ENCODE measurements at places on chromosomes 13 and 19. TPM values are rescaled to one million over a fixed set of nuclear protein-coding genes. Genes with fewer than 3 reads are reported as not detected.
A peak's percentile ranks its signal among the peaks of the same experiment; 100 is the strongest.

- H3K4me3 ChIP-seq, result peak overlapping the region; percentile 81
- H3K36me3 ChIP-seq, result peaks cover 12% of the 10 kb centered on the region
- peak overlapping the region; percentile 91 for H3K27ac ChIP-seq
- H3K27me3 ChIP-seq, result no peaks in the 10 kb centered on the region
- peaks cover 59% of the 10 kb centered on the region for H3K4me1 ChIP-seq
Observed at GRCh38 chr13:46340631-46341111, 46.4 kb downstream of the RUBCNL start.

KCNJ14 gene
- 2.1 TPM for total RNA-seq

PDS5B gene
- 46.9 TPM for total RNA-seq

DNA sequence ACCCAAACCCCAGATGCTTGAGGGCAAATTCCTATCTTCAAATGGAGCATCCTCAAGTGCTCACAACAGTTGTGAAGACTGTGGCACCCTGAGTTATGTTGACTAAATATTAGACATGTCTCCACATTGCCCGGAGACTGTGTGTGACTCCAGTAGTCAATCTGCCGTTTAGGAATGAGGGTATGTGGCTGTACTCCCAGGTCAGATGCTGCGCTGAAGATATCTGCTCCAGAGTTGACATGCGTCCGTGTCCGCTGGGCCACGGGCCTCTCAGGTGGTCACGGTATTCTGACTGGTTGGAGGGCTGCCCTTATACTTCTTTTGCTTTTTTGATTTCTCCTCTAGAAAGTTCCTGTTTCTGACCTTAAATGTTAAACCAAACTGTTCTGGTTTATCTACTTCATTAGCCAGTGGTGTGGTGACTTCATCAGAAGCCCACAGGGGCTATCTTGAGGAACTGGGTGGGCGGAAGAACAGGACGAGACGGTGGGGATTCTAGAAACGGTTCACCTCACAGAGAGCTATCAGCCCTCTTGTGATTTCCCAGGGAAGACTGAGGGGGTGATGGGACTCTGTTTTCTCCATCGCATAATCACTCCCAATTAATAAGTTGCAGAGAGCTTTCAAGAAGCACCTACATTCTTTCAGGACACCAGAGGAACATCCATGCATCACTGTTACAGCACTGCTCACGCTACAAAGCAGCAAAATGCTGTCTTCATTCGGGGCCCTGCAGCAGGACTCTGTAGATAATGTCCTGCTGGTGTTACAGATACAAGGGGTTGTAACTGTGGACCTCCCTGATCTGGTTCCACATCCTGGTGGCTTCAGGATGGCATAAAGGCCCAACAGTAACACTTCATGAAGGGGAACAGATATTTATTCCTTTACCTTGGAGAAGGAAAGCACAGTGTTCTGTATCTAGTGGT is 1.3 kb upstream of the LCP1 start:
- H3K36me3 ChIP-seq, result peaks cover 24% of the 10 kb centered on the region
- peaks cover 60% of the 10 kb centered on the region for H3K4me1 ChIP-seq
- no peaks in the 10 kb centered on the region for H3K27me3 ChIP-seq
- peak overlapping the region; percentile 92 for H3K27ac ChIP-seq

GRCh38 chr13:20475927-20476691 is 49.5 kb downstream of the CRYL1 start:
- H3K36me3 ChIP-seq, result no peaks in the 10 kb centered on the region
- H3K4me1 ChIP-seq, result peaks cover 20% of the 10 kb centered on the region
- DNase-seq, result peak; percentile 65
- peak overlapping the region; percentile 69 for H3K4me3 ChIP-seq

DNA sequence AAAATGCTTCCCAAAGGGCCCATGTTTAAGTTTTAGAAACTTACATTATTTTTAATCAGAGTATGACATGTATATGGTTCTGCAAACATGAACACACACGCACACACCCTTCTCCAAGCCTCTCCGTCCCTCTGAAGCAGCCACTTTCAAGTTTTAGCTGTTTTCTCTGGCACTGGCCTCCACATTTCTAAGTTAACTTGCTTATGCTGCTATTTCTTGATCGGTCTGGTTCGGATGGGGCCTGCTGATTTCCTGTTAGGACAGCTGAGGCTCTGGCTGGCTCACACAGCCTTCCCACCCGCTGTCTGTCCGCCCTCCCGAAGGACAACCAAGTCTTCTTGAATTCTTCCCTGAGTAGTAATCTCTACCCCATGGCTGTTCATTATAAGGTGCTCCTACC is 4.4 kb downstream of the SPC24 start:
- no peak overlapping the region for H3K4me3 ChIP-seq
- no peak for DNase-seq
- H3K4me1 ChIP-seq, result peaks cover 11% of the 10 kb centered on the region
- no peaks in the 10 kb centered on the region for H3K36me3 ChIP-seq
- no peak overlapping the region for H3K27ac ChIP-seq
- H3K27me3 ChIP-seq, result no peaks in the 10 kb centered on the region

GRCh38 chr13:25578526-25578925 is 206.8 kb downstream of the ATP8A2 start:
- no peaks in the 10 kb centered on the region for H3K4me1 ChIP-seq
- DNase-seq, result no peak
- no peak overlapping the region for H3K27ac ChIP-seq
- H3K4me3 ChIP-seq, result no peak overlapping the region

GRCh38 chr13:101412076-101412475 is 4.2 kb downstream of the NALCN start:
- H3K27me3 ChIP-seq, result peaks cover 6% of the 10 kb centered on the region
- H3K4me1 ChIP-seq, result no peaks in the 10 kb centered on the region
- DNase-seq, result no peak
- no peaks in the 10 kb centered on the region for H3K36me3 ChIP-seq
- H3K4me3 ChIP-seq, result no peak overlapping the region
- no peak overlapping the region for H3K27ac ChIP-seq

DNA sequence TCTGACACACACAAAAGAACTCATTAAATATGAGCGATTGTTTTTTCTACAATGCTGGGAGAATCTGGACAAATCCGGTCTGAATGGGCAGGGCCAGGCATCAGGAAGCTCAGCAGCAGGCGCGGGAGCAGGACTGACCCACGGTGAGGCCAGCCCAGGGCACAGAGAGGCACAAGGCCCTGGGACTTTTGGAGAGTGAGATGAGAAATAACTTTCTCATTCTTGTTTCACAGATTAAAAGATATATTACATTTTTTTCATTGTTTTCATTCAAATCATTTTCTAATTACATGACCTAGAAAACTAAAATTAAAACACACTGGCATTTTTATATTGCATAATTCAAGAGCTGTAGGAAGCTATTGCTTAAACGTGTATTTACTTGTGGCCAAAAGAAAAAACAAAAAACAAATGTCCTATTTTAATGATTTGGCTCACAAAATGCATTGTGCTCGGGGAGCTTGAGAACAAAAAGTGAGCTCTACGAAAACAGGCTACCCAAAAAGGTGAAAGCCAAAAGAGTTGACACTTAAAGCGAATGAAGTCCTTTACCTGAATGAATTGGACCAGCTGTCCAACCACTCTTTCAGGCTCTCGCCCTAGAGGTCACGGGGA is 133.1 kb downstream of the TNFRSF19 start:
- H3K27ac ChIP-seq, result no peak overlapping the region
- H3K36me3 ChIP-seq, result no peaks in the 10 kb centered on the region
- H3K4me1 ChIP-seq, result no peaks in the 10 kb centered on the region
- no peak overlapping the region for H3K4me3 ChIP-seq

NUMBL gene
- 13.9 TPM for total RNA-seq

KIR2DL1 gene
- 19.5 TPM for total RNA-seq

DNA sequence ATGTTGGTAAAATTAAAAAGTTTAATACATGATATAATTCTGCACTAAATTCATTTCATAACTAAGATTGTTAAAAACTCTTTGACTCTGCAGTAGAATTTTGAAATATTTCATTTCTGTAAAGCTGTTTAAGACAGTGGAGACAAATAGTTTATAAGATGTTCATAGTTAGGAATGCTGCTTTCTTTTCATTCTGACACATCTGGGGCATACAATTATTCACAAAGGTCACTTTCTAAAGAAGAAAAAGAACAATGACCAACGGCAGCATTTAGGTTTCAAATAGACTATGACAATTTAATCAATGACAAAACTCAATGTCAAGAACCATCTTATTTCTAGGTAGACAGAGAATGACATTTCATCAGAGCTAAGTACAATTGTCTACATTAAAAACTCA is 1422.1 kb downstream of the PCDH9 start:
- H3K27ac ChIP-seq, result no peak overlapping the region
- no peaks in the 10 kb centered on the region for H3K4me1 ChIP-seq
- no peaks in the 10 kb centered on the region for H3K27me3 ChIP-seq
- no peak overlapping the region for H3K4me3 ChIP-seq
- DNase-seq, result no peak
- H3K36me3 ChIP-seq, result no peaks in the 10 kb centered on the region

DNA sequence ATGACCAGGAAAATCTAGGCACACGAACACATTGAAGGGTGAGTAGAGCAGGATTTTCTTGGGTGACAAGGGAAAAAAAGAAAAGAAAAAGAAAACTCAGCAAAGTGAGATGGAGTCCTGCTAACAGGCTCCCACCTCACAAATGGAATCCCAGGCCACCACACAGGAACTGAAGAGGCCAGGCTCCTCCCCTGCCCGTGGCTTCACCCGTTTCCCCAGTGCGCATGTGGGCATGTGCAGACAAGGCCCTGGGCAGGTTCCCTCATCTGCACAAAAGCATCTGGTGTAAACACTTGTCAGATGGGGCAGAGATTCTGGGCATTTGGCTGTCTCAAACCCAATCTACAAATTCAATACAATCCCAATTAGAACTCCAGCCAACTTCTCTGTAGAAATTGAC is 24.5 kb downstream of the CFAP97D2 start:
- no peaks in the 10 kb centered on the region for H3K27me3 ChIP-seq
- no peaks in the 10 kb centered on the region for H3K36me3 ChIP-seq
- H3K4me3 ChIP-seq, result no peak overlapping the region
- no peak overlapping the region for H3K27ac ChIP-seq
- no peak for DNase-seq

- peaks cover 11% of the 10 kb centered on the region for H3K36me3 ChIP-seq
- no peak for DNase-seq
- no peak overlapping the region for H3K27ac ChIP-seq
- no peaks in the 10 kb centered on the region for H3K4me1 ChIP-seq
- no peak overlapping the region for H3K4me3 ChIP-seq
- peaks cover 68% of the 10 kb centered on the region for H3K27me3 ChIP-seq
Observed at GRCh38 chr13:74438901-74439300, 304.7 kb upstream of the KLF12 start.

GRCh38 chr19:32567486-32567885 is 13.5 kb upstream of the PDCD5 start:
- peaks cover 7% of the 10 kb centered on the region for H3K27me3 ChIP-seq
- H3K27ac ChIP-seq, result no peak overlapping the region
- H3K4me3 ChIP-seq, result no peak overlapping the region
- DNase-seq, result no peak
- H3K4me1 ChIP-seq, result peaks cover 7% of the 10 kb centered on the region
